ENCODE measurements at places on chromosomes 5 and 9. TPM values are rescaled to one million over a fixed set of nuclear protein-coding genes. Genes with fewer than 3 reads are reported as not detected.

The BARHL1 gene
- total RNA-seq, result not detected

DNA sequence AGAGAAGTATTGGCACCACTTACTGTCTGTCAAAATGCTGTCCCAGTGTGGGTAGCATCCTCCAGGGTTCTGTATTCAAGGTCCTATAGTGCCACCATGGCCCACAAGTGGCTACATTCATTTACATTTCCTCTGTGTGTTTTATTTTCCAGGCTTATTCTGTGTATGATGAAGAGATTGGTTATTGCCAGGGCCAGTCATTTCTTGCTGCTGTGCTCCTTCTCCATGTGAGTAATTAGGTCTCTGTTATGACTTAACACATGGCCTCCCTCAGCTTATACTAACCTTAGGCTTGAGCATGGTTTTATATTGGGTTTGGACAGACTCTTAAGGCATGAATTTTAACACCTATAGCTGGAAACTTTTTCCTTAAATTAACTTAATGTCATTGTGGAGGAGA is 36.7 kb downstream of the GPR21 start:
- no peak for DNase-seq
- H3K4me3 ChIP-seq, result no peak overlapping the region
- H3K4me1 ChIP-seq, result peaks cover 9% of the 10 kb centered on the region

DNA sequence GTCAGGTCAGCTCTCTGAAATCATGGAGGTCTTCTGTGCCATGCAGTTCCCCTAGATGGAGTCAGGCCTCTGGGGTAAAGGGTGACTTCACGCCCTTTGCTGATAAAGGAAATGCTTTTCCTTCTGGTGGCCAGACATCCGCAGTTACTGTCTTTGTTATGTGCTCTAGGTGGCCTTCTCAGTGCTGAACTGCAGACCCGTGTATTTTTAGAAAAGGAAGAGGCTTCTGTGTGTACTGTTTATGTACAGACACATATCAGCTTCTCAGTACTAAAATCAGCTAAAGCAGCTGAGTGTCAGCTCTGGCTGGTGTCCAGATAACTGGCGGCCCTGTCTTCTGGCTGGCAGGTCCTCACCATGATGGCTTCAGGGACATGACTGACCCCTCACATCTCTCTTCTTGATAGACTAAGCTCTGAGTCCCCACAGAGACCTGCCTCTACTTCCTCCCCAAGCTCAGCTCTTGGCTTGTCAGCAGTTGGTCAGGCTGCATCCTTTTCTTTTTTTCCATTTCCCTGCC is 75.3 kb downstream of the ARHGAP26 start:
- H3K27me3 ChIP-seq, result no peaks in the 10 kb centered on the region
- no peaks in the 10 kb centered on the region for H3K36me3 ChIP-seq
- no peak overlapping the region for H3K4me3 ChIP-seq
- no peak overlapping the region for H3K27ac ChIP-seq
- DNase-seq, result peak; percentile 42
- H3K4me1 ChIP-seq, result peaks cover 13% of the 10 kb centered on the region

GRCh38 chr9:83238871-83239640 is 176.1 kb upstream of the RASEF start:
- peaks cover 21% of the 10 kb centered on the region for H3K4me1 ChIP-seq
- no peak overlapping the region for H3K27ac ChIP-seq
- DNase-seq, result no peak
- no peaks in the 10 kb centered on the region for H3K27me3 ChIP-seq

The MEGF10 gene
- 0.21 TPM for total RNA-seq

The FGD3 gene
- not detected for total RNA-seq

DNA sequence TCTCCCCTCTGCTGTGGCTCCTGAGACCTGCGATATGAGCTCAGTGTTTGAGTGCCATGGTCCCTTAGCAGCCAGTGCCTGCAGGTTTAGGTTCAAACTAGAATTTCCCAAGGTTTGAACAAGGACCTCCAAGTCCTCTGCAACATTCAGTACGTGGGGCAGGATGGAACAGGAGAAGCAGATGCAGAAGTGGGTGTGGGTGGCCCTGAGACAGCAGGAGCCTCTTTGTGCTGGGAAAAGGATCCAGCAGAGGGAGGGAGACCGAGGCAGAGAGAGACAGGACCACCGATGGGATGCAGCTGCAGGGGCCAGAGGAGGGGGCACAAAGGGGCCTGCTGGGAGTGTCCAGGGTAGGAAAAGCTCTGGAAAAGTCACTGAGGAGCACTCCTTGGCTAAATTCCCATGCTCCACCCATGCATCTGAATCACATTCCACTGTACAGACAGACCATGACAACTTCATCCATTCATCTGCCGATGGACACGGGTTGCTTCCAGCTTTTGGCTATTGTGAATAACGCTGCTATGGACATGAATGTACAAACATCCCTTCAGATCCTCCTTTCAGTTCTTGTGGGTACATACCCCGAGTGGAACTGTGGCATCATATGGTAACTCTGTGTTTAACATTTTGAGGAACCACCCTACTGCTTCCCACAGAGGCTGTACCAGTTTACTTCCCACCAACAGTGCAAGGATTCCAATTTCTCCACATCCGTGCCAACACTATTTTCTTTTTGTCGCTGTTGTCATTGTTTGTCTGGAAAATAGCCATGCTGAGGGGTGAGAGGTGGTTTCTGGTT is 26.7 kb upstream of the SUSD3 start:
- DNase-seq, result no peak
- H3K36me3 ChIP-seq, result no peaks in the 10 kb centered on the region
- H3K4me3 ChIP-seq, result no peak overlapping the region
- no peaks in the 10 kb centered on the region for H3K27me3 ChIP-seq

Measured in endothelial cell of umbilical vein (primary cell).